ENCODE measurements at places on chromosomes 3 and 15.

DNA sequence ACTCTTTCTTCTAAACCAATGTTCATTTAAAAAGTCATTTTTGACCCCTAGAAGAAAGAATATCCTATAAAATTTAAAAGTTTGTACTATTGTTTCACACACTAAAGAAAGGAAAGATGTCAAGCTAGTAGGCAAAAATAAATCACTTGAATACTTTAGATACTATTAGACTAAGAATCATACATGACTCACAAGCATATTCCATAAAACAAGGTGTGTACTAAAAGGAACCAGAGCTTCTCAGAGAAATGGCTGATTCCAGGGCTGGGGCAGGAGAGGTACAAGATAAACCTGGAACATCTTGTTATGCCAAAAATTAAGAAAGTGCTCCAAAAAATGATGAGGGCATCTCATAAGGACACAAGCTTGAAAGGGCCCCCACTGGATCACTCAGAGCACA lies 8.7 kb downstream of the DLG1 start:
- no peak for DNase-seq

- DNase-seq, result no peak
Observed at GRCh38 chr15:33150971-33151370, 43.5 kb downstream of the FMN1 start.

- no peak for DNase-seq
Observed at GRCh38 chr3:146814601-146815315, 209.6 kb upstream of the PLSCR5 start.

GRCh38 chr3:96069065-96069464 lies 745.3 kb upstream of the EPHA6 start:
- no peak for DNase-seq

DNA sequence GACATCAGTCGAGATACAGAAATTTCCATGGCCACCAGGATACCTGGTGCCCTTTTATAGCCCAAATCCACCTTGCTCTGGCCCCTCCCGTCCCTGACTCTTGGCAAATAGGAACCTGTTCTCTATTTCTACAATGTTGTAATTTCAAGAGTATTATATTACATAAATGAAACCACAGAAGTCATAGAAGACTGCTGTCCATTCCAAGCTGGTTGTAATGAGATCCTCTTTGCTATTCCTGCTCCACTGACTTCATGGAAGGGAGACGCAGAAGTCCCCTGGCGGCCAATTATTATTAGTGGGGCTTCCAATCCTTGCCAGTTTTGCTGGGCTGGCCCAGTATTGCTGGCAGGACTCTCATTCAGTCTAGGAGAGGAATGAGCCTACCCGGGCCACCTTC lies 26.6 kb downstream of the DCP1A start:
- DNase-seq, result no peak

DNA sequence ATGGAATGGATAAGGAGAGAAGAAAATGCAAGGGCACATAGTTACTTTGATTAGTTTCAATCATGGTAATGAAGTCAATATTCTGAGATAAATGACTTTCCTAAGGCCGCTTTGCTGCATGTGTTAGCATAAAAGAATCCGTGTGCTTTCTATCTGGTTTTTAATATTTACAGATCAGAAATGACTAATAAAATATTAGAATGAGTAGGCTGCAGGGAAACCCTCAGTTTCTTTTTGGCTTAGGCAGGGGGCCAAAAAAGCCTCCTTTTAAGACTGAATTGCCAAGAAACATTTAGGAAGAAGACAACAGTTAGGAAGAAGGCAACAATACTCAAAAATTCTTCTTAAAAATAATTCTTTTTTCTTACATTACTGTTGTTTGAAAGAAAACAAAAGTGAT lies 11.6 kb downstream of the NEK11 start:
- no peak for DNase-seq

- DNase-seq, result no peak
Observed at GRCh38 chr3:84993956-84994355, 35.2 kb downstream of the CADM2 start.

- no peak for DNase-seq
Observed at GRCh38 chr15:38809621-38810020, 245.0 kb upstream of the RASGRP1 start.

- no peak for DNase-seq
Observed at GRCh38 chr3:184315543-184315867, 1.1 kb downstream of the EIF4G1 start.

Data from C1 segment of cervical spinal cord (tissue), 14 donors.